Natural killer cell (primary cell): ENCODE measurements at places on chromosomes 7 and 10.

DNA sequence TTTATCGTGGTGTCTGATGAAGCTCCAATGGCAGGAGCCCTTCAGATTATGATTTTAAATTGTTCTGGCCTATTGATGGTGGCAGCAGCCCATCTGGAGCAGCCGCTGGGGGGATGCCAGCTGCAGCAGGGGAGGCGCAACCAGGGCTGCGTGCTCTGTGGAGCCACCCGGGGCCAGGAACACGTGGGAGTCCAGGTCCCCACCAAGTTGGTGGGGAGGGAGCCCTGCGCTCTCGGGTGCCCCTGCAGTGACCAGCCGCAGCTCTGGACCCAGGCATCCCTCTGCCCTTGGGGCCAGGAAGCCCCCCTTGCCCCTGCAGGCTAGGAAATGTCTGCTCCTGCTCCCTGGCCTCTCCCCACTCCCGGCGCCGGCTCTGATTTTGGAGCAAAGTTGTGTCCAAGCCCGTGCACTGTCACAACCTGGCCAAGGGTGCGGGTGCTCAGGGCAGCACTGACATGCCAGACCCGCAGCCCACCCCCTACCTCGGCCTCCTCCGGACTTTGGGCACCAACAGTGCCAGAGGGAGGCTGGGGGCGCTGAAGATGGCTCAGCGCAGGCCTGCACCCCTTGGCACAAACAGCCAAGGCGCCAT lies 147.2 kb upstream of the ADO start:
- DNase-seq = no peak
- no peaks in the 10 kb centered on the region for H3K36me3 ChIP-seq
- no peak overlapping the region for H3K27ac ChIP-seq

DNA sequence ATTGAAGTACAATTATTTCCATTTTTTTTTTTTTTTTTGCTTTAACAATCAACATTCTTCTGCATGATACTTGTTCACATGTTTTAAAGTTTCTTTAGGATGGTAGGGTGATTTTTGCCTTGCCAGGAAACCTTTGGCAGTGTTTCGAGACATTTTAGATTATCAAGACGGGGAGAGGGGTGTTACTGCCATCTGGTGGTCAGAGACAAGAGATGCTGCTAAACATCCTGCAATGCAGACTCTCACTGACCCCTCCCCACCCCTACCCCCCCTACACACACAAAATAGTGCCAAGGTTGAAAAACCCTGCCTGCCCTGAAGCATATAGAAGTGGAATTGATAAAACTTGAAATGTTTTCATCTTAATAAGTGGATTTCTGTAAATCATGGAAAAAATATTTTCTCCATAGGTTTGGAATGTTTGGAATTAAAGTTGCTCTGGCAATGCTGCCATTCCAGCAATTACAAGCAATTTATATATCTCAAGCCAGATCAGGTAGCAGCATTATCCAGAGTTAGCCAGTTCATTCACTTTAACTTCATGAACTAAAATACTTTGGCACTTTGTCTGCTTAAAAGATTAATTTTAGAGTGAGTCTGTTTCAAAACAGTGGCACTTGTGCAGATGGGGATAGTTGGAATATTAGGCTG lies 62.1 kb downstream of the SDHAF3 start:
- no peak for DNase-seq
- H3K36me3 ChIP-seq = no peaks in the 10 kb centered on the region
- H3K4me3 ChIP-seq = no peak overlapping the region
- no peaks in the 10 kb centered on the region for H3K4me1 ChIP-seq
- H3K27ac ChIP-seq = no peak overlapping the region

DNA sequence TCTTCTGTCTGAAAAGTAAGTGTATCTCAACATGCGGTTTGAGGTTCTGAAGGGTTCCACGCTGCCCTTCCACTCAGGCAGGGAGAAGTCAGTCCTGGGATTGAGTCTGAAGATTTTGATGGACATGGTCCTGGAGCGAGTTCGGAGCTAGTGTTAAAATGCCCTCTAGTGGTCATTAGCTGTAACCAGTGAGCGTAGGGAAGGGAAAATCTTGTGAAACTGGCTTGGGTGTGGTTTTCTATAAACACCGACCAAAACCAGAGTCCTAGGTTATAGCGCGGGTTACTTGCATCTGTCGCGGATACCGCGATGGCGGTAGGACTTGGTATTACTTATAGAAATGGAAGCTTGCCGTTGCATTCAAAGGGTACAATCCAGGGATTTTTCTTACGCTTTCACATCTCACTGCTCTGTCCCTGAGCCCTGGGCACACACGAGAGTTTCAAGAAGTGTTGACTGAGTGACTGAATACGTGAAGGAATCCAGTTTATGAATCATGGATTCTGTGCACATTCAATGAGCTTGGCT lies 348.2 kb upstream of the C7orf33 start:
- no peak overlapping the region for H3K27ac ChIP-seq
- no peaks in the 10 kb centered on the region for H3K4me1 ChIP-seq
- no peak for DNase-seq
- H3K4me3 ChIP-seq = no peak overlapping the region

DNA sequence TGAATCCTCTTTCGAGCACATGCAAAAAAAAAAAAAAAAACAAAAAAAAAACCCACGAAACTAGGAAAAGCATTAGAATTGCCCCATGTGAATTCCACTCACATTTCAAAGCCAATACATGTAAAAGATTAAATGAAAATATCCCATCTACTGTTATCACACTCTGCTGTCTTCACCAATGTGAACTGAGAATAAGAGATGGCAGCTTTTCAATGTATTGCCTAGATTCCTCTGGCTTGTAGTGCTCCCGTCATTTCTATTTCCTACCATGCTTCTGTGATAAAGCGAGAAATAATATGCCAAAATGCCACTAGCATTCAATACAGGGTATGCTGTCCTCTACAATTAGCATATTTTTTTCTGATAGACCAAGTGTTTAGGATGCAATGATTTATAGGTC lies 517.0 kb downstream of the NRG3 start:
- no peak for DNase-seq
- H3K4me3 ChIP-seq = no peak overlapping the region
